ENCODE measurements at places on chromosomes 3 and 15.

DNA sequence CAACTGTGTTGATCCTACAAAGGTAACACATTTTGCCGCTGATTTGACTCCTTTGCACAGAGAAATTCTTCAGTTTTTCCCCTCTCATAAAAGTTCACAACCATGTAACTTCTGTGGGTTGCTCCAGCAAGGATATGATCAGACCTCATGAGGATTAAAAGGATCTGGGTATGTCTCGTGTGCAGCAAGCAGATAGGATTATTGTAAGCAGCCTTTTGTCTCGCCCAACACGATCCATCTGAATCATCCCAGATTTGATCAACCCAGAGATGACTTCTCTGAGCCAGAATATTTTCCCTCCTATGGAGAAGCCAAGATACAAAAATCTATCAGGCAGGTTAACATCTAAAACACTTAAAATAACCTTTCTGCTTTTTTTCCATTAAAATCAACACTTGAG, 12.8 kb upstream of the BNIP2 start:
- no peak for DNase-seq

DNA sequence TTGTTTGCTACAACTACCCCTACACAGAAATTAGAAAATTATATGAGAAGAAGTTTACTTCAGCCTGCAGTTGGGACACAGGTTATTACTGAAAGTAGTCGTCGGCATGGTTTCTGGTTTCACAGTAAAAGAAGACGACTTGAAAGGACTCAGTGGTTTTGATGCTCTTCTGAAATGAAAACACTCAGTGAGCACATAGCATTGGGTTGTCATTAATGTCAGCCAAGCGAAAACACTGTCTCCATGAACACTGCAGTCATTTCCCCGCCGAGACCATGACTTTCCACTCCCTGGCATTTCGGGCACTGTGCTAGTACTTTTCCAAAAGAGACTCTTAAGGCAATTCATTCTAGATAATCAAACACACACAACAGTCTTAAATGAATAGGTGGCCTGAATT, 69.2 kb upstream of the ICE2 start:
- no peak for DNase-seq

- DNase-seq = peak; percentile 45
These were observed 117.7 kb downstream of the GBE1 start for GRCh38 chr3:81643721-81644120.

GRCh38 chr3:106552351-106553043, 683.7 kb upstream of the CBLB start:
- no peak for DNase-seq

GRCh38 chr3:28334552-28334951, 14.0 kb upstream of the ZCWPW2 start:
- peak; percentile 4 for DNase-seq

- no peak for DNase-seq
These were observed 9.6 kb upstream of the USP8 start for GRCh38 chr15:50414624-50415023.

- DNase-seq = no peak
These were observed 26.2 kb downstream of the ALDH1A2 start for GRCh38 chr15:58039079-58040035.

DNA sequence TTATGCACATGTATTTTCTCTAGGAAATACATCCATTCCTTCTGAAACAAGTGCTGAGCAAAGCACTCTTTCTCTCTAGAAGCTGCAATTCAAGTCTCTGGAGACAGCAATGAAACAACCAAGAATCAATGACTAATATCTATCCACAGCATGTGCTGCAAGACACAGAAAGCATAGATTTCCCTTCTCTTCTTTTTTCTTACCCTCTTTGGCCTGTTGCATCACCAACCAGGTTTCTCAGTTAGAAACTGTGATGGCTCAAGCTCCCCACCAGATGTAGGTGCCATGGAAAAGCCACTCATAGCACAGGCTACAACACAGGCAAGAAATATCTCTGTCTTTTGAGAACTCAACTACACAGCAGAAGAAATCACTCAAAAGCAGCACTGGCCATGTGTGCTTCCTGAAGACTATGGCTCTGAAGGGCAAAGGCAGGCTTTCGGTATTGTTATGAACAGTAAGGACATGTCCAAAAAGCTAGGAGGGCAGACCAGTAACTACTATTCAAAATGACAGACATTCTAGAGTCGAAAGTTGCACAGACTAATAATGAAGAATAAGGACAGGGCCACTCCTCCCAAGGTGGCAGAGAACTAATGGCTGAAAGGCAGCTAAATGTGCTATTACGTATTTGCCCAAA, 15.5 kb downstream of the ZDHHC3 start:
- peak; percentile 50 for DNase-seq

DNA sequence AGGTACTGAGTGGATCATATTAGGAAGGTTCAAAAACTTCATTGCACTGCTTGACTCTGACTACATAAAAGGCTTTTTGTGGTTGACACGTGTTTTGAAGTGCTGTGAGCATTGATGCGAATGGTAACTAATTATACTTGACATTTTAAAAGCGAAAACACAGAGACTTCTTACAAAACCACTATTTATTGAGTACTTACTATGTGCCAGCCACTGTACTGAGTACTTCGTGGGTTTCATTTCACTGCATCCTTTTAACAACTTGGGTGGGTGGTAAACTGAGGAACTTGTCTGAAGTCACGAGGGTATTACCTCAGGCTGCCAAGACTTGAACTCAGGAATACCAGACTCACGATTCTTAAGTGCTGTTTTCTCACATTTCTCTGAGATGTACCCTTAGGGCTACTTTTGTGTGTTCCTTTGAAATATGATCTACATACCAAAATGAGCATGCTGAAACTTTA, 45.3 kb upstream of the PPP4R2 start:
- DNase-seq = no peak

DNA sequence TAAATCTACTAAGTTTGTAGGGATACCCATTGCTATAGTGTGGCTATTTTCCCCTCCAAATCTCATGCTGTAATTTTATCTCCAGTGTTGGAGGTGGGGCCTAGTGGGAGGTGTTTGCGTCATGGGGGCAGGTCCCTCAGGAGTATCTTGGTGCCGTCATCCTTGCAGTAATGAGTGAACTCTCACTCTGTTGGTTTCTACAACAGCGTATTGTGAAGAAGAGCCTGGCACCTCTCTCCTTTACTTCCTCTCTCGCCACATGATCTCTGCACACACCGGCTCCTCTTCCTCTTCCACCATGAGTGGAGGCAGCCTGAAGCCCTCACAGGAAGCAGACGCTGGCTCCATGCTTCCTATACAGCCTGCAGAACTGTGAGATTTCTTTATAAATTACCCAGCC, 34.0 kb upstream of the TRPM1 start:
- no peak for DNase-seq

DNA sequence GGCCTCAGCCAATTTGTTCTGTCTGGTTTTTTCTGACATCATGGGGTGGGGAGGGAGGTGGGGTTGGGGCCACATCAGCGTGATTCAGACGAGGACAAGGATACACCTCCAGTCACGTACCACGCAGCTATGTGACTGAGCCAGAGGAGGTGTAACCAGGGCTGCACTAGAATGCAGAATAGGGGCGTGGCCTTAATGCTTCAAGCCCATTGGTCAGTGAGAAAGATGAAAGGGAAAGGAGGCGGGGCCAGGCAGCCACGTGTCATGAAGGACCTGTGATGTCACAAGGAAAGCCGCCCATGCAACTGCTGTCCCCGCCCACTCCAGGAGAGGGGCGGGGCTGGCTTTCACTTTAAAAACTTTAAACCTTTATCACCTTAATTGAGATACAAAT, at the start of gene GOLGA6L2:
TSS of gene GOLGA6L2 (minus strand) at position 137 of the 394 bp plus-strand sequence. CDS start at position 75, 62 bp downstream.
- DNase-seq = no peak

DNA sequence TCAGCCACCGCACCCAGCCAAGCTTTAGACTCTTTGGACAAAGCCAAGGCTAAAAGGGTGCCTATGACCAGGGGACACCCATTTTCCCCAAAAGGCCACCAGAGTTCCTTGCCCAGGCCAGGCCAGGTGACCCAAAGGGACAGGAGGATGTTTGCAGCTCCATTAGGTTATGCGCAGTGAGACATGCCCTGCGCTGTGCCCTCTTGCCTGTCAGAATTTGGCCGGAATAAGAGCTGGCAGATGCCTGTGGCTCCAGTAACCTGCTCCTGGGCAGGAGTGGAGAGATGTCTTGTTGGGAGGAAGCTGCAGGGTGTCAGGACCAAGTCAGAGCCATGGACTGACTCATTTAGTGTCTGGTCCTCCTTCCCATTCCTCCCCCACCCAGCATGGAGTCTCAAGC, 20.5 kb downstream of the DNASE1L3 start:
- no peak for DNase-seq

GRCh38 chr15:98673133-98673532, 24.8 kb downstream of the IGF1R start:
- no peak for DNase-seq

- no peak for DNase-seq
These were observed 10.5 kb downstream of the ADIPOQ start for GRCh38 chr3:186852994-186853393.

- peak; percentile 30 for DNase-seq
These were observed 8.5 kb upstream of the LSAMP start for GRCh38 chr3:116453666-116454346.

DNA sequence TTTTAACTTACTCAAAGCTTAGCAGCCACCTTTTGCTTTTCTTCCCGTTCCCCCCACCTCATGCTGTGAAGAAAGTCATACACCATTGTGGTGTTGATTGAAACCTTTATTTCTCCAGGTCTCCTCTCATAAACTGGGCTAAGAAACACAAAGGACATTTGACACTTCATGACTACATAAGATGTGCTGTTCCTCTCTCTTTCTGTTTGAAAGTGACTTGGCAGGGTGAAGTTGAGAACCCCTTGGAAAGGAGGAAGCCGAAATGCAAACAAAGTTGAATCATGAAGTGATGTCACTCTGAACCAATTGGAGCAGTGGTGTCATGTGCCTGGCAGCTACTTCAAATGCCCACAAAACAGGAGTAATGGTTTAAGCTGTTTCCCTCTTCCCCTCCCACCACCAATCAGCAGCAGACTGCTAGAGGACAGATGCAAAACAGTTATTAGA, 174.7 kb downstream of the IGF1R start:
- peak; percentile 96 for DNase-seq

GRCh38 chr3:43866529-43867353, 176.0 kb downstream of the ABHD5 start:
- DNase-seq = peak; percentile 86
